ENCODE measurements at places on chromosomes 6 and 20.

DNA sequence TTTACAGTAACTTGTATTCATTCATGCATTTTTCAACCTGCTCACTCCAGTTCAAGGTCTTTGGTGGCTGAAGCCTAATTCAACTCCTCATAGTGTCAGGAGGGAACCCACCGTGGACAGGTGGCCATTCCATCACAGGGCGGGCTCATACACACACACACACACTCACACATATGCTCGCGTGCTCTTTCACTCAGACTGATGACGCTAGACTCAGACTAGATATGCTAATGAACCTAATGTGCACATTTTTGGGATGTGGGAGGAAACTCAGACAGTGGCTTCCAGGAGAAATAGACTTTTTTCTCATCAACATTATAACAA, 56.7 kb downstream of the TRIM27 start:
- DNase-seq: no peak

DNA sequence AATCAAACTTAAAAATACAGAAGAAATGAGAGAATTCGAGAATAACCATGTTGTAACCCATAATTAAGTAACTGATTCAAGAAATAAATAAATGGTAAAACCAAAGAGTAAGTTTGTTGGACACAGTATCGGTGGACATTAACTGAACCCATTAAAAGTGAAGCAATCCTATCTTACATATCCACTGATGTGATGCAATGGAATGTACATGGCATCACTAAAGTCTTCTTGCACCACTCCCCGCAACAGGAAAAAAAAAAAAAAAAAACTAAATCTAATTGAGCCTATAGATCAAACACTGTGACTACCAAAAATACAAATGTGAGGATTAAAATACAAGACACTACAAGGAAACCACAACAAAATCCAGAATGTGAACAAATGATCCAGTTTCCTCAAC, 7.9 kb downstream of the SNX14 start:
- DNase-seq: no peak

DNA sequence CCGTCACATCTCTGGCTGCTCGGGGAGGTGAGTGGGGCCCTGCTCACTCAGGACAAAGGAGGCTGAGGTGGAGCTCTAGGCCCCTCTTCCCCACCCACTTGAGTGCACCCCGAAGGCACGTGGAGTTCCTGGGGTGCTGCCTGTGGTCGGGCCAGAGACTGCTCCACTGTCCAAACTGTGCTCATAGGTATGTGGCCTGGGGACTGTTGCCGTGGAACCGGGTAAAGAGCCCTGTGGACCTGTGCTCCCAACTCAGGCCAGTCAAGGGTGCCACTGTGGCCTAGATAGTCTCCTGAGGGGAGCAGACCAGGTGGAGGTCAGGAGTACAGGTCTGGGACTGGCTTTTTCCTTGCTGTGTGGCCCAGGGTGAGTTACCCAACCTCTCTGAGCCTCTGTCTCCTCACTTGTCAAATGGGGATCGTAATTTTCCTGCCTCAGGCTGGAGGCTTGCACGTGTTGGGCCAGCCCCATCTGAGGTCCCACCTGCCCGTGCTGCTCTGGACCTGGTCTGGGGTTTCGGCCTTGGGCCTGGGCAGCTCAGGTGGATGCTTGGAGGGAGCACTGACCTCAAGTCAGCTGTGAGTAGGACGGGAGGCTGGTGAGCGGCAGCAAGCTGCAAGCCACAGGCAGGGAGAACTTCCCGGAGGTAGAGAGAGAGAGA, 12.4 kb upstream of the NPBWR2 start:
- DNase-seq: no peak

GRCh38 chr20:6504826-6505225, 262.7 kb upstream of the BMP2 start:
- no peak for DNase-seq

DNA sequence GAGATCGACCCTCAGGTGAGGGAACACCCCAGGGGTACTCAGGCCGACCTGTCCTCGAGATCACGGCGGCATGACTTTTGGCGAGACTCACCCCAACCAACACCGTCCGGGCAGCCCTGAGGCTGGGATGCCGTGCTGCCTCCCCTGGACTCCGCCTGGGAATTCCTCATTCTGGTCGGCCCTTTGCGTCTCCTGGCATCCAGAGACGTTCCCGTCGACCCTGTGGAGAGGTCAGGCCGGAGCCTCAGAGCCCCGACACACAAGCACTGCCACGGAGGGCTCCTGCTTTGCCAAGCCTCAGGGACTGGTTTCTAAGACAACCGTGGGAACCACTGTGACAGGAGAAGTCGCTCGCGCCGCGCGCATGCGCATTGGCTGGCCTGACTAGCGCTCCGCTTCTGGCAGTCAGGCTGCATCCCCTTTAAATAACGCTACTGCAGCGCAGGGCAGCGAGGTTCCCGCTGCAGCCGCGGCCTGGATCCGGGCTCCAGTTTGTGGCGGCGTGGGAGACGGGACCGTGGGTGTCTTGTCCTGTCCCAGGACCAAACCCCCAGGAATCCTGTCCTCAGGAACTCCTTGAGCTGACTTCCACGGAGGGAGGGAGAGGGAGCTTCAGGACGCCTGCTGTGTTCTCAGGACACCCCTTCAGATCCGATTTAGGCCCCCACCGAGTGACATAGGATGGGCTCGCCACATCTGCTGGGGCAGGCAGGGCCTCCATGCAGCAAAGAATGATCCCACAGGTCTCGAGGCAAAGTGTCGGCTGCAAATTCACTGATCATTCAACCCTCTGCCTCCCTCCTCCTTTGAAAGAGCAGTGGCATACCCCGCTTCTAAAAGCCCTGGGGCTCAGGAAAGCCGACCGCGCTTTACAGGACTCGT, 163.2 kb upstream of the ZNF337 start:
- DNase-seq: peak; percentile 91

DNA sequence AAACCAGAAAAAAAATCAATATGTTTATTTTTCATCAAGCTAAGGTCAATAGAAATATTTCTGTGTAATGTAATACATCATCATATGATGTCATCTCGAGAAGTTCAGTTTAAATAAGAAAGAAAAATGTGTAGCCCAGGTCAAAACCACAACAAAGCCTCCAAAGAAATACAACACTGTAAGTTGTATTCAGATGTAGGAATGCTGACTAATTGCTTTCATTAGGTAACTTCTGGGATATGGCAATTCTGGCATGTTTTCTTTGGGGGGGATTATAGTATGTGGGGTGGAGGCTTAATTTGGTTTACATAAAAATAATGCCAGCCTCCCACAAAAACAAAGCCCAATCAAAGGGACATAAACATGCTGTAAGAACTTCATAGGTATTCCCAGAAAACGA, 881.8 kb upstream of the CITED2 start:
- no peak for DNase-seq

DNA sequence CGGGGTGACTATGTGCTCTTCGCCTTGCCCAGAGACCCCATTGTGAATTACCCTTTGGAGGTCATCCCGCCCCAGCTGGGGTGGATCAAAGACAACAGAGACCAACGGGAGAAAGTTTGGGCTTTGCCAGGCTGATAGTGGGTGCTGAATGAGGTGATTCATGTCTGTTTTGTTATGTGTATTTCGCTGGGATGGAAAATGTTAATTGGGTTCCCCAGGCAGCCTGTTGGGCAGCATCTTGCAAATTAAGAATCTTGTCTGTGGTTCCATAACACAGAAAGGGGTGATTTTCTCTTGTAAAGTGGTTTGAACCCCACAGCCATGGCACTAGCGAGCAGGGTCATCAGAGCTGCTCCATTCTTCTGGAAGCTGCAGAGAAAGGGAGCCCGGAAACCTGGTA, 63.1 kb upstream of the UNC93A start:
- DNase-seq: no peak

DNA sequence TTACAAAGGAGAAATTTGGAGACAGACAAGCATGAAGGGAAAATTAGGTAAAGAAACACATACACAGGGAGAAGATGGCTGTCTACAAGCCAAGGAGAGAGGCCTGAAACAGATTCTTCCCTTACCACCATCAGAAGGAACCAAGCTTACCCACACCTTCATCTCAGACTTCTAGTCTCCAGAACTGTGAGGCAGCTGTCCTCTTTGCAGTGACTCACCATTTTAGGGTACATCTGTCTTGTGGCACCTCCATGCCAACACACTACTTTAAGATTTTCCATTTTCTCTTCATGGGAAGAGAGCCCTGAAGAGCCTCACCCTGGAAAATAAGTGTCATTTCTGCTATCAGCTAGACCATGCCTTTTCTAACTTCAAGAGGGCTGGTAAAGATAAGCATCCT, 369.3 kb downstream of the FRK start:
- no peak for DNase-seq

DNA sequence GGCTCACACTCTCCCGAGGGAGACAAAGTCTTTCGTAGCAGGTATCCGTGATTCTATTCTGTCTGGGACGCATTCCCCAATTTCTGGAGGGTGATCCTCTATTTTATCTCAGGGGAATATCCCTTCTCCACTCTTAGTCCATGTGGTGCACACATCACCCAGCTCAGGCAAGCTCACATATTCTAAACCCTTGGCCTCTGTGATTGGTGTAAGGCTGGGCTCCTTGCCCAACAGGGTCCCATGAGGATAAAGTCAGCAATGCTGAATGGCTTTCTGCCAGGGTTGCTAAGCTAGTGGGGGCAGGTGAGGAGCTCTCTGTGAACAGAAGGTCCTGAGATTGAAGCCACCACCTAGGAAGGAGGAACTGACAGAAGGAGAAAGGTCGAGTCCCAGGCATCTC, 137.2 kb downstream of the CDH26 start:
- no peak for DNase-seq

GRCh38 chr20:4022386-4023286, 7.3 kb upstream of the RNF24 start:
- no peak for DNase-seq

GRCh38 chr6:121460170-121460569, 24.7 kb downstream of the GJA1 start:
- DNase-seq: no peak

- DNase-seq: no peak
These were observed 169.5 kb upstream of the BEND3 start for GRCh38 chr6:107284805-107285204.

GRCh38 chr20:25030649-25031207, 27.2 kb downstream of the ACSS1 start:
- no peak for DNase-seq

DNA sequence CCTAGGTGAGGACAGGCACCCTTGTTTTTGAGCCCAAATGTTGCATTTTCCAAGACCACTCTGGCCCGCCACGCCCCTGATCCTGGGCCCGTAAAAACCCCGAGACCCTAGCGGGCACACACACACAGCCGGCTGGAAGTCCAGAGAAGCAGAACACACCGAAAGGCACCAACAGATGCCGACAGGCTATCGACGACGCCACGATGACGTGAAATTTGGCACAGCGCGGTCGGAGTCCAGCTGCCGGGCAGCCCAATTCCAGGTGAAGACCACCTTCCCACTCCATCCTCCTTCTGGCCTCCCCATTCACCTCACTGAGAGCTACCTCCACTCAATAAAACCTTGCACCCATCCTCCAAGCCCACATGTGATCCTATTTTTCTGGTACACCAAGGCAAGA, 34.0 kb upstream of the PNPLA1 start:
- no peak for DNase-seq

All from hypothalamus (tissue), 51 donors.